SJCRH30 (cell line): ENCODE measurements at places on chromosomes 4 and X. TPM values are rescaled to one million over a fixed set of nuclear protein-coding genes. Genes with fewer than 3 reads are reported as not detected.
A peak's percentile ranks its signal among the peaks of the same experiment; 100 is the strongest.

DNA sequence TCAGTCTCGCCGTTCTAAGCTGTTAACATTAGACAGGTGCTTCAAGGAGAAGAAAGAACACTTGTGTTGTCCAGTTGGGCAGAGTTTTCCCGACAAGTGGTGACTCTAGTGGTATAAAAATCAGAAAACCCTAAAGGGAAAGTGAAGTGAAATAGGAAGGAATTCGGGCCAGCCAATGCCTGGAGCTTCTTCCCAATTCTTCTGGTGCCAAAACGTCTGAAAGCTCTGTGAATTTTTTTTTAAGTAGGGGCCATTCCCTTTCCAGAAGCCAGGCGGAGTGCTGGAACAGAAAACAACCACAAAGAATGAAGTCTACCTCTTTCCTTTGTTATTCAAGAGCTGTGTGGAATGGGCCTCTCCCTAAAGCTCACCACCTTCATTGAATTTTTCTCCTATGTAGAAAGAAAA lies 43.1 kb upstream of the PPARGC1A start:
- no peaks in the 10 kb centered on the region for H3K36me3 ChIP-seq
- H3K4me1 ChIP-seq: no peaks in the 10 kb centered on the region
- no peak for DNase-seq
- H3K27me3 ChIP-seq: no peaks in the 10 kb centered on the region
- H3K27ac ChIP-seq: no peak overlapping the region

- no peak for DNase-seq
- no peak overlapping the region for H3K27ac ChIP-seq
- H3K4me1 ChIP-seq: no peaks in the 10 kb centered on the region
- no peak overlapping the region for H3K4me3 ChIP-seq
- H3K36me3 ChIP-seq: no peaks in the 10 kb centered on the region
Measured at GRCh38 chrX:25001808-25002660, 13.7 kb downstream of the ARX start.

GRCh38 chrX:153765138-153766079 lies 1.4 kb downstream of the PLXNB3 start:
- peak overlapping the region; percentile 53 for H3K27ac ChIP-seq
- no peaks in the 10 kb centered on the region for H3K27me3 ChIP-seq
- peak overlapping the region; percentile 59 for H3K4me3 ChIP-seq
- no peaks in the 10 kb centered on the region for H3K36me3 ChIP-seq
- DNase-seq: peak; percentile 46
- H3K4me1 ChIP-seq: peaks cover 10% of the 10 kb centered on the region; the same call in 1 of the 2 replicates

DNA sequence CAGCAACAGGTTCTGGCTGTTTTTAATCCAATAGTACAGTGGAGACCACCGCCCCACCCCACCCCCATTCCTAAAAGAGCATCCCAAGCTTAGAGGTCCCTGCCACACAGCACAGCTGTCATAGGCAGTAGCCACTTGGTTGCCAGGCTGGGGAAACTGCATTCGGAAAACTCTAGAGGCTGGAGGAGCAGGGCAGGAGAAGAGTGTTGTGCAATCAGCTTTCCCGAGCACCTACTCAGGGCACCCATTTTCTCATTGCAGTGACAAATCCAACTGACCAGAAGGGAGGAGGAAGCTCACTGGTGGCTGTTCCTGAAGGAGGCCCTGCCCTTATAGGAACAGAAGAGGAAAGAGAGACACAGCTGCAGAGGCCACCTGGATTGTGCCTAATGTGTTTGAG lies 1.1 kb downstream of the CXCL1 start:
- no peak for DNase-seq
- no peaks in the 10 kb centered on the region for H3K27me3 ChIP-seq
- no peak overlapping the region for H3K27ac ChIP-seq
- no peak overlapping the region for H3K4me3 ChIP-seq
- no peaks in the 10 kb centered on the region for H3K36me3 ChIP-seq

DNA sequence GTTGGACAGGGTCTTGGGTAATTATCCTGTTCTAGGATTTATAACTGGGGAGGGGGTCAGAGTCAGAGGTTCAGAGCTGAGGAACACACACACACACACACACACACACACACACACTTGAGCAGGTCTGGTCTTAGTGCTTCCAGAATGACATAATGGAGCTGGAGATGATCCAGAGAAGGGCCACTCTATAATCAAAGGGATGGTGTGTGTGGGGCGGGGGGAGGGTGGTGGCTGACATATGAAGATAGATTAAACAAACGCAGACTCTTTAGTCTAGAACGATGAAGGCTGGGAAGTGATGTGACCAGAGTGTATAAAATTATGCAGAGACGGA lies 434 bp upstream of the TMEM255A start:
- no peak for DNase-seq
- H3K4me3 ChIP-seq: no peak overlapping the region
- H3K27ac ChIP-seq: no peak overlapping the region
- no peaks in the 10 kb centered on the region for H3K27me3 ChIP-seq

- no peak overlapping the region for H3K4me3 ChIP-seq
- no peaks in the 10 kb centered on the region for H3K36me3 ChIP-seq
- H3K4me1 ChIP-seq: peaks cover 38% of the 10 kb centered on the region
- no peaks in the 10 kb centered on the region for H3K27me3 ChIP-seq
- DNase-seq: no peak
- no peak overlapping the region; the same call in 1 of the 2 replicates for H3K27ac ChIP-seq
Measured at GRCh38 chr4:168614281-168615057, 117.6 kb downstream of the PALLD start.

GRCh38 chr4:128354205-128354821 lies 66.7 kb upstream of the PGRMC2 start:
- H3K27me3 ChIP-seq: no peaks in the 10 kb centered on the region
- peak overlapping the region; percentile 14; the same call in 1 of the 2 replicates for H3K27ac ChIP-seq
- H3K36me3 ChIP-seq: no peaks in the 10 kb centered on the region
- no peak overlapping the region for H3K4me3 ChIP-seq

DNA sequence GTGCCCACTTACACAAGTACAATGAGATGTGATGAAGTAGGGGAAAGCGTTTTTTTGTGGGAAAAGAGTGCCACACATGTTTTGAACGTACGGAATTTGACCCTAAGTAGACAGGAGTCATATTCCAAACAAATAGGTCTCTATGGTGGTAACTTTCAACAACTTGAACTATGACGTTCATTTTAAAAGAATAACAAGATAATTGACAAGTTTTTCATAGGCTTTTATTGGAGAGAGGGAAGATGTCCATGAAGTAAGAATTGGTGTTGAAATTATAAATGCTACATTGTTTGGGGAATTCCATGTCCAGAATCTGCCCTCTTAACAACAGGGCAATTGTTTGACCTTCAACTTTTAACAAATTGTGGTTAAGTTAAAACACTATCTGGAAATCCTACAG lies 126.5 kb downstream of the GASK1B start:
- H3K4me1 ChIP-seq: 0 out of 2 replicates have a peak, but pooled peaks cover 2% of the 10 kb centered on the region
- no peak overlapping the region for H3K27ac ChIP-seq
- no peaks in the 10 kb centered on the region for H3K27me3 ChIP-seq
- no peaks in the 10 kb centered on the region for H3K36me3 ChIP-seq
- DNase-seq: no peak

DNA sequence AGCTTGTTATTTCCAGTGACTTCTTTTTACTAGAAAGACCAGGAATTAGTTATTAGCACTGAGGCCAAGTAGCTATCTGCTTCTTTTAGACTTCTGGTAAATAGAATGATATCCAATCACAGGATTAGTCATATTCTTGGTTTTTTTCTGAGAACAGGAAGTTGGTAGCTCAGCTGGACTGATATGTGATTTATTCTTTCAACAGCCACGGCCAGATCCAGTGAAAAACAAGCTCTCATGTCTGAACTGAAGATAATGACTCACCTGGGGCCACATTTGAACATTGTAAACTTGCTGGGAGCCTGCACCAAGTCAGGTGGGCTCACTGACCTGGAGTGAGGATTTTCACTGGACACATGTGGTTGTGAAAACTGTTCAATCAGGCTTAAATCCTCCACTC lies 48.6 kb downstream of the PDGFRA start:
- H3K36me3 ChIP-seq: no peaks in the 10 kb centered on the region
- no peak for DNase-seq
- no peak overlapping the region for H3K4me3 ChIP-seq
- no peaks in the 10 kb centered on the region for H3K27me3 ChIP-seq
- H3K27ac ChIP-seq: no peak overlapping the region

DNA sequence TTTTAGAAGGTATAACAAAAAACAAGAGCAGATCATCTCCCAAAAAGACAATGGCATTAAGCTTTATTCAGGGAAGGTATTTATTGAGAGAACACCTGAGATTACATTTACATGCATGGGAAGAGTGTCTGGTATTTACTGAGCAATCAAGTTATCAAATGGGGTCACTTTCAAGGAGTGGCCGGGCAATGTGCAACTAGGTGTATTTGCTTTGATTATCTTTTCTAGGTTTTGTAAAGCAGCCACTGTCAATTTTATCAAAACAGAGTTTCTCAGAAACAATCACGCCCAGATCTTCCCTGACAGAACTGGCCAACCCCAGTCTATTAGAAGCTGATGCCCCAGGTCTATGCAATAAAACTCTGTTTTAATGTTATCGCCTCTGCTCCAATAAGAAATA lies 169.5 kb downstream of the GLRA2 start:
- no peak overlapping the region for H3K27ac ChIP-seq
- no peaks in the 10 kb centered on the region for H3K36me3 ChIP-seq
- H3K4me3 ChIP-seq: no peak overlapping the region
- H3K4me1 ChIP-seq: no peaks in the 10 kb centered on the region
- no peaks in the 10 kb centered on the region for H3K27me3 ChIP-seq

DNA sequence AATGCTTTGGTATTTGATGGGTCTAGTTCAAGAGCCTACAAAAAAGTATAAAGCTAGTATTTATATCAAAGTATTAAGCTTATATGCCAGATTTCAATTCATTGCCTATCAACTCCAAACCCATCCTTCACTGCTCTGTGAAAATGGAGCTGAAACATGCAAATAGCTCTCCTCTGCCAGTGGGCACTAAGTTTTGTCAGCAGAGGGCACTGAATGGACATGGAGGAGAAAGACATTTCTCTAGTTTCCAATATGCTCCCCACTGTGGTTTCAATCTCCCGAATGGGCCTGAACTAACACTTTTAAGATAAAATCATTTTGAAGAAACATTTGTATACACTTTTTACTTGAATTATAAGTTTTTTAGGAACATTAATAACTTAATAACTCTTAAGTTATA lies 12.4 kb downstream of the PPID start:
- H3K27ac ChIP-seq: no peak overlapping the region
- H3K36me3 ChIP-seq: peaks cover 20% of the 10 kb centered on the region
- no peak overlapping the region for H3K4me3 ChIP-seq
- no peaks in the 10 kb centered on the region for H3K4me1 ChIP-seq
- peak; percentile 1 for DNase-seq

GRCh38 chrX:15301924-15302323 lies 13.5 kb downstream of the ASB11 start:
- no peak overlapping the region for H3K4me3 ChIP-seq
- H3K4me1 ChIP-seq: peaks cover 12% of the 10 kb centered on the region
- no peaks in the 10 kb centered on the region for H3K27me3 ChIP-seq
- peak overlapping the region; percentile 41 for H3K27ac ChIP-seq
- DNase-seq: peak; percentile 81

TIMM17B gene
- total RNA-seq: 43.5 and 51.1 TPM in 2 replicates

LRP2BP gene
- total RNA-seq: 0.16 and 0.56 TPM in 2 replicates

SHISA3 gene
- total RNA-seq: not detected in 2 replicates

BEX2 gene
- total RNA-seq: not detected in 2 replicates

MAP3K15 gene
- 0.38 and 0.51 TPM in 2 replicates for total RNA-seq

GAGE12H gene
- total RNA-seq: not detected in 2 replicates

FAM149A gene
- 0.13 and 0.53 TPM in 2 replicates for total RNA-seq

CENPE gene
- 49.3 and 66.5 TPM in 2 replicates for total RNA-seq
